ENCODE measurements at places on chromosomes 2 and 18.

GRCh38 chr18:156514-157230 is 1.7 kb upstream of the USP14 start:
- no peak for DNase-seq

GRCh38 chr18:13269521-13270011 is 51.0 kb downstream of the LDLRAD4 start:
- no peak for DNase-seq

GRCh38 chr18:42798606-42799170 is 316.8 kb downstream of the RIT2 start:
- no peak for DNase-seq

- DNase-seq: no peak
These were observed 110.0 kb downstream of the MYCN start for GRCh38 chr2:16050261-16050907.

DNA sequence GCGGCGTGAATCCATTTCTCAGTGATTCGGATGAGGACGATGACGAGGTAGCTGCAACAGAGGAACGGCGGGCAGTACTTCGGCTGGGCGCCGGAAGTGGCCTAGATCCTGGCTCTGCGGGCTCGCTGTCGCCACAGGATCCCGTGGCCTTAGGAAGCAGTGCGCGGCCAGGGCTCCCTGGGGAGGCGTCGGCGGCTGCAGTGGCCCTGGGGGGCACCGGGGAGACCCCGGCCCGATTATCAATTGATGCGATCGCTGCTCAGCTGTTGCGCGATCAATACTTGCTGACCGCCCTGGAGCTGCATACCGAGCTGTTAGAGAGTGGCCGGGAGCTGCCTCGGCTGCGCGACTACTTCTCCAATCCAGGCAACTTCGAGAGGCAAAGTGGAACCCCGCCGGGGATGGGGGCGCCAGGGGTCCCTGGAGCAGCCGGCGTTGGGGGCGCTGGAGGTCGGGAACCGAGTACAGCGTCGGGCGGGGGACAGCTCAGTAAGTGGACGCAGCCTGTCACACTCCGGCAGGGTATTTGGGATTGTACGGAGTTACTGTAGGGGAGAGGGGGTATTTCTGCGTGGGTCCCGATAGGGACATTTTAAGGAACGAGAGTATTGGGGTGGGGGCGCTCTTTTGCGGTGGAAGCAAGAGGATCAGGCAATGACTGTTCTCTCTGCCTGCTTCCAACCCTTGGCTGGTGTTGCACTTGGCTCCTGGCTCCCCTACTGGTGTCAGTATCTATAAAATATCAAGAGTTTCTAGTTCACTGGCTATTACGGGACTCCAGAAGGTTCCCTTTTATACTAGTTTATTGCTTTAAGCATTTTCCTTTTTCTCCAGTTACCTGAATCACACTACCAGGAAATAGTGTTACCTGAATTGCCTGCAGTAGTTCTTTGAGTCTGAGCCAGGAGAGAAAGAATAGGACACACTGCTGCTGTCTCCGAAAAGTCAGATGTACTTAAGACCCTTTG is 772 bp downstream of the RELCH start:
- no peak for DNase-seq

Data from cerebellar nuclear complex (tissue), 1 donor.